NCI-H510A (cell line): ENCODE measurements at places on chromosomes 3 and 15.

GRCh38 chr3:12188328-12188648 lies 29.6 kb upstream of the TIMP4 start:
- no peak for DNase-seq

DNA sequence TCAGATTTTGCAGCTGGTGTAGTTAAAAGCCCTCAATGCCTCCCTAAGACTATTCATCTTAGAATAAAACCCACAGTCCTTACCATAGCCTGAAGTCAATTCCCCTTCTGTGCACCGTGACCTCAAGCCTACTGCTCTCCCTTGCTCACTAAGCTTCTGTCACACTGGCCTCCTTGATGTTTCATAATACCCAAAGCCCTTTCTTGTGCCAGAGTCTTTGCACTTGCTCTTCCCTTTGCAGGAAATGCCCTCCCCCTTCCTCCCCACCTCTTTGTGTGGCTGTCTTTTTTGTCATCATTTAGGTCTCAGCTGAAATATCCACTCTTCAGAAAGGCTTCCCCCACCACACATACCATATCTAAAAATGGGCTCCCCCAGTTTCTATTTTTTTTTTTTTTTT lies 4.2 kb upstream of the PLEKHO2 start:
- DNase-seq: no peak

- DNase-seq: no peak
These were observed 14.7 kb upstream of the MBNL1 start for GRCh38 chr3:152254041-152254440.

DNA sequence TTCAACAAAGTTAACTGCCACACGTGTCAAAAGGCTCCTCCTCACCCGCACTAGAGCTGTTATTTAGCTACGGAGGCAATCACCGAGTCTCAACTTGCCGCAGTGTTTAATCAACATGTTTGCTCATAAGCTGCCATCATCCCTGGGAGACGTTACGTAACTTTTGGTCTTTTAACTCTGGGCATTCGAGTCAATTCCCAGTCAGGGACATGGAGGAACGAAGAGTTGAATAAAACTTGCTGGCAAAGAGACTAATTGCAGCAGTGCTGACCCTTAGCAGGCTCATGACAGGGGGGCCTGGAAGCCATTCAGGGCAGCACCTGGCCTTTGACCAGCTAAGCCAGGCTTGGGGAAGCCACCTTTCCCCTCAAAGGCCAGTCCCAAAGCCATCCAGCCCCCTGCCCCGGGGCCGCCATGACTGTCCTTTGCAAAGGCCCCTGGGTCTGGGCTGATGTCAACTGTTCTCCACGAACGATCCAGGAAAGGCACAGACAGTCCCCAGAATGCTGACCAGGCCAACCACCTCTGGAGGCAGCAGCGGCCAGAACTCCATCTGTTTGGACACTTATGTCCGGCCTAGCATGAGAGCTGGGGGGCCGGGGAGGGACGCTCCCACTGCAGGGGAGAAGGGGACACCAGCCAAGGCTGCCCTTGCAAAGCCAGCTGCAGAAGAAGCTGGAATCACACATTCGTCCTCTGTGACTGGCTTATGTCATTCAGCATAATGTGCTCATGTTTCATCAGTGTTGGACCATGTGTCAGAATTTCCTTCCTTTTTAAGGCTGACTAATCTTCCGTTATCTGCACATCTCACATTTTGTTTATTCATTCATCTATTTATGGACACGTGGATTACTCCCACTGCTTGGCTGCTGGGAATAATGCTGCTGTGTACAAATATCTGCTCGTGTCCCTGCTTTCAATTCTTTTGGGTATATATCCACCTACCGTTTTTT lies 43.7 kb downstream of the PCSK6 start:
- no peak for DNase-seq

- no peak for DNase-seq
These were observed 340.6 kb downstream of the SOX2 start for GRCh38 chr3:182052332-182052731.

DNA sequence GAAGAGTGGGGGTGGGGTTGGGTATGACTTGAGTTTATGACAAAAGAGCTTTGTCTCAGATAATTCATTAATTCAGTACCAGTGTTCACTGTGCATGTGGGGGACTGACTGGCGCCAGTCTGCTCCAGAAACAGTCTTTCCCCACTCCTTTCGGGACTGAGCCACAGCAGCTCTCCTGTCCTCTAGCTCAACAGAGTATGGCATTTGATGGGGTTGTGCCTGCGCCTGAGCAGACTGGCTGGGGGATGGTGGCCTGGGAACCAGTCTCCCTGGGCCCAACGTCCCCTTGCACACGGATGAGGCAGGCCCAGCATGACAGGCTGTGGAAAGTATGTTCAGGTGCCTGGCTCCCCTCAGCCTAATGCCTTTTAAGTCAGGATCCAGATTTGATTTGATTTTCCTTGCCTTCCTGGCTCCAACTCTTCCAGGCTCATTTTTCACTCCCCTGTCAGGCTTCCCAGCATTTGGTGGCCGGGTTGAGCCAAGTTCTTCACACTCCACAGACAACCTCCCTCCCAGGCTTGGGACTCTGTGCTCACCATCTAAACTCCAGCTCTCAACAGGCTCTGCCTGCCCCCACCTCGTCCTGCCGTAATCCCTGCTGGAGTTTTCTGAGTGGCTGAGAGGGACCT lies 105.0 kb downstream of the MYLK start:
- no peak for DNase-seq

- no peak for DNase-seq
These were observed 36.9 kb downstream of the TSPAN3 start for GRCh38 chr15:77033729-77034671.

DNA sequence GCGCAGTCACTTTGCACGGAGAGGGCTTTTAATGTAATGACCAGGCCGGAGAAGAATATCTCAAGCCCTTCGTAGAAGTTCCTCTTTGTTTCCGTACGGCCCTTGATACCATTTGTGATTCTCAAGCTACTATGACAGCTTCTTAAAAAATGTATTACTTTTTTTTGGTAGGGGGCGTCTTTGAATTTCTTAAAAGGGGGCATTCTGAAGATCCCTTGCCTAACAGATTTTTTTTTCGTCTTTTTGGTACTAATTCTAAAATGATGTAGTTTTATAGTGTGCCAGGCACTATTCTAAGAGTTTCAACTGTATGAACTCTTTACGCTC lies 614.0 kb downstream of the MCTP2 start:
- no peak for DNase-seq

DNA sequence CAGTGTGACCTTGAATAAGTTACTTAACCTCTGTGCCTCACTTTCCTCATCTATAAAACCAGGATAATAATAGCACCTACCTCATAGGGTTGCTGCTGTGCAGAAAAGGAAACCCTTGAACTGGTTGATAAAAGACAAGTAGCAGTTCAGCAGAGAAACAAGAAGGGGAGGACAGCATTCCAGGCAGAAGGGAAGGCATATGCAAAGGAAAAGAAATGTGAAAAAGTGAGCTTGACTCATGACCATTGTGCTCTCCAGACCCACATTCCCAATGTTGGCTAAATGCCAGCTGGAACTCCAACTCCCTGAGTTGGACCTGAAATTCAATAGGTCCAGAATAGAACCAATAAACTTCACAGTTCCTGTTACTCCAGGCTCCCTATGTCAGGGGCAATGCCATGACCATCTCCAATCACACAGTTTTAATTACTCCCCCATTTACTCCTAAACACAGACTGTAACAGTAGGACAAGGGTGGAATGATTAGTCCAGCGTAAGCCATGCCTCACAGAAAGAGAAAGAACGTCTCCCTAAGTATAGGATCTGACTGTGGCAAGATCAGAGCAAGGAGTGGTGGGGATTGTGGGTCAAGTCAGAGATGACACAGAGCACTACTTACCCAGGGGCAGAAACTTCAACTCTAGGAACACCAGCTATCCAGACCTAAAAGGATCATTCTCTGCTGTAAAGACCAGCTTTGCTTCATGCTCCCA lies 26.9 kb downstream of the PRKAR2A start:
- DNase-seq: no peak

GRCh38 chr15:79978655-79979514 lies 7.9 kb upstream of the BCL2A1 start:
- no peak for DNase-seq

DNA sequence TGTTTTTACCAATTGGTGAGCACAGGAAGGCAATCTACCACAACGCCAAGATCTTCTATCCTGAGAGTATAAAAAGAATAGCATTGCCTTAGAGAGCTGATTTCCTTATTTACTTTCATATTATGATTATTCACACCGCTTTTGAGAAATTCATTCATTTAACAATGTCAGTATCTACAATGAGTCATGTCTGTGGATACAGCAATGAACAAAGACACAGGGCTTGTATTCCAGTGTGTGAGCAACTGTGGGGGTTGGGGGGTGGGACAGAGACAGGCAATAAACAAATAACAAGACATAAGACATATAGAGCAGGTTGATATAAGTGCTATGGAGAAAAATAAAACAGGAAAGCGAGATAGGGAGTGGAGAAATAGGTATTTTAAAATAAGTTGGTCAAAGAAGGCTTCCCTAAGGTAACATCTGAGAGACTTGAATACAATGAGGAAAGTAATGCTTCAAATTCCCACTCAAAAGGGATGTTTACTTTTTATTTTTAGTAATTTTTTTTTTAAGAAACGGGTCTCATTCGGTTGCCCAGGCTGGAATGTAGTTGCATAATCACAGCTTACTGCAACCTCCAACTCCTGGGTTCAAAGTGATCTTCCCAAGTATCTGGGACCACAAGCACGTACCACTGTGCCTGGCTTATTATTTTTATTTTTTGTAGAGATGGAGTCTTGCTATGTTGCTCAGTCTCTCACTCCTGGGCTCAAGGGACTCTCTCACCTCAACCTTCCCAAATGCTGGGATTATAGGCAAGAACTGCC lies 45.7 kb downstream of the PGBD4 start:
- no peak for DNase-seq

GRCh38 chr15:86595741-86596140 lies 516.1 kb downstream of the AGBL1 start:
- no peak for DNase-seq

DNA sequence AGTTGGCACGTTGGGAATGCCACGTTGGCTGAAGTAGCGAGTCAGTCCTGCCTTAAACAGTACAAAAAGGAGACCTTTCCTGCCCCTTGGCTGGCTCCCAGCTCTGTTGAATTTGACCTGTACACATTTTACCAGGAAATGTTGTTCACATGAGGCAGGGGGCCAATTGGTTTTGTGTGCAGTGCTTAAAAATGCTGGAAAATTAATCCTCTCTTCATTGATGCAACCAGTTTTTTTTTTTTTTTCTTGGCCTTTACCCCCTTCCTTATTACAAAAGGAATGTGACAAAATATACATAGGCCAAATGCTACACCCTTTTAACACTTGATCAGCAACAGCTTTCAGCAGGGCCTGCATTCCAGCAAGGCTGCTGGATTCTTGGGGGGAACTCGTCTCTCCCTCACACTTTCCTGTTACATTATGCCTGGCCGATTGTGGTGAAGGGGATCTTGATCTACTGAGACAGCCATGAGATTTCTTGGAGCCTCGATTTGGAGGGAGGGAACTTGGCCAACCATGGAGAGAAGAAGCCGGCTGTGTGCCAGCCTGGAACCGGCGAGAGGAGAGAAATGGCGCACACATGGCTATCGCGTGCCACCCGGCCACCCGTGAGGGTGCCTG lies 93.1 kb downstream of the DNASE1L3 start:
- DNase-seq: no peak

DNA sequence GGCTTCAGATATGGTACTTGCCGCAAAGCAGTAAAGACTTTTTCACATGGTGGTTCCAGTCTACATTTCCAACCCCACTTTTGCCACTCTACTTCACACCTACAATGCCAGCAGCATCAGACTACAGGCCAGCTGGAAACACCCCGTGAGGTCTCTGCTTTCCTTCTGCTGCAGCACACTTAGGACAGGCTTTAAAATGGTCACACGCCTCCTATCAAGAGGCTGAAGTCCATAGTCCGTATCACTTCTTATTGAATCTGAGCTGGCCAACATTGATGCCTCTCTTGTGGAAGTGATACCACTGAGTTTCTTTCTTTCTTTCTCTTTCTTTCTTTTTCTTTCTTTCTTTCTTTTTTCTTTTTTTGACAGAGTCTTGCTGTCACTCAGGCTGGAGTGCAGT lies 59.8 kb downstream of the ZNF860 start:
- no peak for DNase-seq

DNA sequence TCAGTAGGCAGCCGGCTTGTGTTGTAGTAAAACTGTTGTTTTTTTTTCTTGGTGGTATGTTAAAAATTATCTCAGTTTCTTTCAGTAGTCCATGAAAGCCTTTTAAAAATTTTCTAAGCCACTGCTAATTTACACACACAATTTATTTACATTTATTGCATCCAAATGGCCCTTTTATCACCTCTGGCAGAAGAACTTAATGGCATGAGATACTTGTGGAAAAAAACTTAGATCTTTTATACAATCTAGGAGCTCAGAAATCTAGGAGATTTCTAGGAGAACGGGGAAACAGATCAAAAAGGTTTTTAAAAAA lies 1.4 kb downstream of the PPP2R3A start:
- DNase-seq: no peak

- no peak for DNase-seq
These were observed 47.8 kb upstream of the LRRC3B start for GRCh38 chr3:26574766-26575165.

- DNase-seq: no peak
These were observed 8.5 kb downstream of the FAM107A start for GRCh38 chr3:58568572-58569286.

DNA sequence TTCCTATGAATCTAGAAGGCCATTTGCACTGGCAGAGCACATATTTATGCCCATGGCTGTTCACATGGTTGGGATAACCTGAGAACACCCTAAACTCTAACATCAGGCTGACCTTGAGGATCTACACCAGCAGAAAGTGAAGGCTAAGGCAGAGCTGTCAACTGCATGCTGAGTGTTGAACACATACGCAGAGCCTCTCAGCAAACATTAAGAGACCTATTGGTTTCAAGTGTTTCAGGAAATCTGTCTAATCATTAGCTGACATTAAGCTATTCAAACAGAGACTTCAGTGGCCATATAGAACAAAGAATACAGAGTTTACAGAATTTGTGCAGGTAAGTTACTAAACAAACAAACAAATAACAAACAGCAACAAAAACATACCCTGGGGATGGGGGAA lies 16.1 kb upstream of the SEC61A1 start:
- no peak for DNase-seq

DNA sequence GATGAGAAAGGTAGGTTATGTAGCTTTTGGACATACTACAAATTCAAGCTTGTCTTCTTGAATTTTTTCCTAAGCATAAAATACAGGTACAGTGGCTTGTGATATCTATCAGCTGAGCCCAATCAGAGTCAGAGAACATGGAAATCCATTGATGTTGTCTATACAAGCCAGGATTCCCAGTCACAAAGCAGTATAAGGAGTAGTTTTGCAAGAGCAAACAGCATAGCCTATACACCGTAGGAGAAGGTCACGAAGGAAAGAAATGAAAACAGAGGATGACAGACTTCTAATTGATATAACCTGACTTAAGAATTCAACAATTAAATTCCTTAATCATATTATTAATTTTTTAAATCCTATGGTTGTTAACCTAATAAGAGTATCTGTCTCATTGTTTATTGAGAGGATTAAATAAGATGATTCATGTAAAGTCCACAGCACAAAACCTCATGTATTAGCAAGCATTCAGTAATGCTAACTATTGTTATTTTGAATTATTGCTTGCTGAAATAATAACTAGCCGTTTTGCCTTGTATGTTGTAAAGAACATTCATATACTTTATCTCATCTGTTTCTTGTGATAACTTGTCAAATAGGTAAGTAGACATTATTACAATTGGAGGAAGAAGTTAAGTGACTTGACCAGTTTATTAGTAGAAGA lies 276.6 kb upstream of the ZPLD1 start:
- no peak for DNase-seq
